ENCODE measurements at places on chromosomes 1 and 21.

- no peaks in the 10 kb centered on the region for H3K27me3 ChIP-seq
- no peaks in the 10 kb centered on the region for H3K36me3 ChIP-seq
- peak overlapping the region; percentile 88 for H3K4me3 ChIP-seq
- peak overlapping the region; percentile 89 for H3K27ac ChIP-seq
Observed at GRCh38 chr1:113929750-113930498, 800 bp downstream of the HIPK1 start.

GRCh38 chr1:154190550-154190949, 1.4 kb downstream of the TPM3 start:
- no peaks in the 10 kb centered on the region for H3K27me3 ChIP-seq
- H3K36me3 ChIP-seq: no peaks in the 10 kb centered on the region
- H3K4me1 ChIP-seq: peaks cover 37% of the 10 kb centered on the region
- H3K27ac ChIP-seq: no peak overlapping the region
- no peak for DNase-seq

DNA sequence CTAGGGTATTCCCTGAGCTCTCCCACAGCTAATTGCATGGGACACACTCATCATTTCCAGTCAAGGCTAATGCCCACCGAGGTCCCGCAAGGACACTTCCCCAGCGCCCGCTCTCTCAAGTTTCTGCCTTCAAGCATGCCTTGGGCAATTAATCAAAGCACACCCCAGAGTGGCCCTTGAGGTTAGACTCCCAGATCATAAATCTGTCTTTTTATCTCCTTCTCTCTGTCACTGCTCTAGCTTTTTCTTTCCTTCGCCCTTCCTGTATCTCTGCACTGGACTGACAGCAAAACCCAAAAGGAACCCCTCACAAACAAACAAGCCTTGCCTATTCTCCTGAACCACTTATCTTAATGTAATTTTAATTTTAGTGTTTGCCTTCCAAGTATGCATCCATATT, 7.9 kb upstream of the EXOSC10 start:
- peaks cover 3% of the 10 kb centered on the region for H3K36me3 ChIP-seq
- no peak for DNase-seq
- no peak overlapping the region for H3K27ac ChIP-seq
- H3K4me1 ChIP-seq: no peaks in the 10 kb centered on the region
- H3K4me3 ChIP-seq: no peak overlapping the region

GRCh38 chr1:168989985-168990384, 116.5 kb upstream of the ATP1B1 start:
- no peaks in the 10 kb centered on the region for H3K4me1 ChIP-seq
- no peaks in the 10 kb centered on the region for H3K27me3 ChIP-seq

- no peak for DNase-seq
- no peaks in the 10 kb centered on the region for H3K27me3 ChIP-seq
- H3K27ac ChIP-seq: no peak overlapping the region
- no peak overlapping the region for H3K4me3 ChIP-seq
Observed at GRCh38 chr1:210681158-210681557, 352.5 kb downstream of the HHAT start.

- DNase-seq: peak; percentile 69
- no peaks in the 10 kb centered on the region for H3K4me1 ChIP-seq
- H3K27ac ChIP-seq: peak overlapping the region; percentile 3
Observed at GRCh38 chr1:28775121-28775942, 36.6 kb upstream of the OPRD1 start.

Measured in MM.1S (cell line).